Stimulated activated CD8-positive, alpha-beta memory T cell treated with anti-CD3 and anti-CD28 coated beads, Interleukin-7, amount 100 ng/mL, for 1 hour (primary cell): ENCODE measurements at places on chromosomes 1 and 21.

DNA sequence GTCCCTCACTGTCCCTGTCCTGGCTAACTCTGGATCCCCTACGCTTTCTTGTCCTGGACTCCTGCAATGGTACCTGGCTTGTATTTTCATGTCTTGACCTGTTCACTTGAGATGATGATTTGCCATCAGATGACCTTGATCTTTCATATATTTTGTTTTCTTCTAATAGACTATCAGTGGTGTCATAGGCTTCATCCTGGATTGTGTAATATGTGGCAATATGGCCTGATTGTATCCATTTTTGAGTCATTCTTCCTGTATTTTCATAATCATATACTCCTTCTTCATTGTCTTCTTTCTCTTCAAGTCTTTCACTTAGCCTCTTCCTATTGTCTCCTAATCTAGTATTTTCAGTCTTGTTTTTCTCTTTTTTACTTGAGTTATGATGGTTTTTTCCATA, 11.1 kb downstream of the FLG start:
- DNase-seq, result no peak

GRCh38 chr1:55359611-55360010, 144.4 kb upstream of the USP24 start:
- DNase-seq, result no peak

GRCh38 chr1:42000766-42001165, 82.0 kb upstream of the HIVEP3 start:
- no peak for DNase-seq

DNA sequence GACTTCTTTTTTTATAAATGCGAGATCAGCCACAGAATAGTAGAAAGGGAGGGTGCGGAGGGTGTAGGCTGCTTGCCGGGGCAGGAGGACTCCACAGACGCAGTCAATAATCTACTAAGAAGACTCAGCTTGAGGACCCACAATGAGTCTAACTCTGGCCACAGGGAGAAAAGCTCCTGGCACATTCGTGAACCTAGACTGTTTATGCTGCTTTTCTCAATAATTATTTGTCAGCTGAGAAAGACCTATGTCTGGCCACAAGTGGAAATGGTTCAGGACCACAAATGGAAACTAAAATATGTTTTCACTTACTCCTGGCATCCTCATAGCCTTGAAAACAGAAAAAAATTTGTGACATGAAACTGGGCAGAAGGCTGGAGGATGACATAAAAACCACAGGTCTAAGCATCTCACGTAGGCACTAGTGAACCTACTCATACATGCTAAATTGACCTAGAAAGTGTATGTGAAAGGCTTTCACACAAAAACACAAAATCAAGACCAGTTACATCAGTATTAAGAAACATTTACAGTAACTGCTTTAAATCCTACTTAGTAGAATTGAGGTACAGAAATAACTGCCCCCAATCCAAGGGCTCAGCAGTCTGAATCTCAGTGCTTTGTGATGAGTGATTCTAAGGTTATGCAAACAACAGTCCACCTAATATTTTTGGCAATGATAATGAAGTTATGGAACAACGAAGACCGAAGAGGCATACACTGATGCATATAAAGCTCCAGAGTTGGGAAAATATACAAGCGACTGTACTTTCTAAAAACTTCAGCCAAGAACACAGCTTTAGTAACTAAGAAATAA, 159.5 kb downstream of the SLC45A1 start:
- no peak for DNase-seq

DNA sequence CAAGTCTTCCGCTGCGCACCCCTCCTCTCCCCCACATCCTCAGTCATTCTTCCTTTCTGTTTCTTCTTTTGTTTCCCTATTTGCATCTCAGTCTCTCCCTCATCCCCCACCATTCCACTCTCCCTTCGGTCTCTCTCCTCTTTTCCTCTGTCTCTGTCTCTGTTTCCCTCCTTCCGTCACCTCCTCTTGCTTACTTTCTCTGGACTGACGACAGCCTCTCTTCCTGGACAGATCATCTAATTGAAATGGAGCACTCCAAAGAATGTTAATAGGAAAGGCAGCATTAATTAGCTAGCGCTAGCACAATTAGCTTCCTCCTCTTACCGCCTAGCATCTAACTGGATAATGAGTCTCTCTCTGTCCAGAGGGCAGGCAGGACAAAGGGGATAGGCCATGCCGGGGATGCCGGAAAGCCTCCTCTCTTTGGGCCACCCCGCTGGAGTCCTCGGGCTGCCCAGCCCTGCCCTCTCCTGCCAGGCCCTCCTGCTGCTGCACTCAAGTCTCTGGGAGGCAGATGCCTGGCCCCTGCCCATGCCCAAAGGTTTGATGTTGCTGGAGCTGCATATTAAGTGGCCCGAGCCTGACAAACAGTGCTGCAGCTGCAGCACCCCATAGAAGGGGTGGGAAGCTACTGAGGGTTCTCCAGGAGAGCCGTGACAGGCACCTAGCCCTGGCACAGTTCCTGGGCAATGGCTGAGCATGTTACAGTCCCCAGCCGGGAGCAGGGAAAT, 20.8 kb downstream of the DISP3 start:
- no peak for DNase-seq

- DNase-seq, result peak; percentile 13
Measured at GRCh38 chr1:207084701-207085180, 3.9 kb upstream of the C4BPB start.

DNA sequence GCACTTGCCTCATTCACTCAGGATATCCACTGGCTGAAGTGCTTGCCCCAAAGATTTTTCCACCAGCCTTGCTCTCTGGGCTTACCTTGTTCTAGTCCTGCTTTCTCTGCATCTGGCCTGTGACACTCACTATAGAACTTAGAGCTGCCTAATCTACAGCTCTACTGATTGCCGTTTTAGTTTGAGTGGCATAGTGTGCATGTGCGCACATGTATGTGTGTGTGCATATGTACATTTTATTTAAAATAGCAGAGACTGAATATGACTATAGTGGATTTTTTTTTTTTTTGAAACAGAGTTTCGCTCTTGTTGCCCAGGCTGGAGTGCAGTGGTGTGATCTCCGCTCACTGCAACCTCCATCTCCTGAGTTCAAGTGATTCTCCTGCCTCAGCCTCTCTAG, 92.0 kb upstream of the CCDC190 start:
- no peak for DNase-seq

DNA sequence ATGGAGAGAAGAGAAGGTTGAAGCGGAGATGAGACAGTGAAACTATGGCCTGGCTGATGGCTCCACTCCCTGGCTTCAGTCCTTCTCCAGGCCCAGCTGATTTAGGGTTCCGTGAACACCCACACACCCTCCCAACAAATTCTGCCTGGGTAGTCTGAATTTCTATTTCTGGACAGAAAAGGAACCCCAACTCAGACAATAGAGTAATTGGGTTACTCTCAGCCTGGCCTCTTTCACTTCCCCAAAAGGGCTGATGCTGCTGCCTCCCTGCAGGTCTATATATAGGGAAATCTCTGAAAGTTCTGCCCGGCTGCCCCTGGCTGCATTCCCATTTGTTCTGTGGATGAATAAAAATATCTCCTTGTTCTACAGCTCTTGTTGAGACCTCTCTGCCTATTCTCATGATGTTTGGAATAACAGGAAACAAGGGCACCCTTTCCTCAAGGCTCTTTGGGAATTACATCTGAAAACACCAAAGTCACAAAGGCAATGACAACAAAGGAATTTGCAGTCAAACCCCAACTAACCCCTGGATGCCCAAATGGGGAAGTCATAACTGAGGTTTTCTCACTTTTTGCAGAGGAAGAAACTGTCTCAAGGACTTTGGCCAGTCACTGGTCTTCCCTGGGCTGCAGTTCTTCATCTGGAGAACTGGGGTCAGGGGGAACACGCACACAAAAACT, 11.4 kb upstream of the ZSCAN20 start:
- no peak for DNase-seq

DNA sequence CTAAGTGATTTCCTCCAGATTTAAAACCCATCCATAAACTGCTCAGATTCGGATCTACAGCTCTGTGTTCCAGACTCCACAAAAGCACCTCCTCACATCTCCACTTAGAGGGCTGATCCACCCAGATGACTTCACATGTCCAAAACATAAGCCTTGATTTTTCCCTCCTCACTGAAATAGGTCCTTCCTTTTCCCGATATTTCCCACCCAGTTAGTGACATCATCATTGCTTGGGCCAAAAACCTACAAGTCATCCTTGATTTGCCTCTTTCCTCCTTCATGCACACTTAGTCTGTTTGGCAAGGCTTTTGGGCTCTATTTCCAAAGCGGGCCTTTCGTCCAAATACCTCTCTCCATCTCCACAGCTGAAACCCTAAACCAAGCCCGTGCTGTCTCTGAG, 32.3 kb downstream of the CCDC185 start:
- no peak for DNase-seq

DNA sequence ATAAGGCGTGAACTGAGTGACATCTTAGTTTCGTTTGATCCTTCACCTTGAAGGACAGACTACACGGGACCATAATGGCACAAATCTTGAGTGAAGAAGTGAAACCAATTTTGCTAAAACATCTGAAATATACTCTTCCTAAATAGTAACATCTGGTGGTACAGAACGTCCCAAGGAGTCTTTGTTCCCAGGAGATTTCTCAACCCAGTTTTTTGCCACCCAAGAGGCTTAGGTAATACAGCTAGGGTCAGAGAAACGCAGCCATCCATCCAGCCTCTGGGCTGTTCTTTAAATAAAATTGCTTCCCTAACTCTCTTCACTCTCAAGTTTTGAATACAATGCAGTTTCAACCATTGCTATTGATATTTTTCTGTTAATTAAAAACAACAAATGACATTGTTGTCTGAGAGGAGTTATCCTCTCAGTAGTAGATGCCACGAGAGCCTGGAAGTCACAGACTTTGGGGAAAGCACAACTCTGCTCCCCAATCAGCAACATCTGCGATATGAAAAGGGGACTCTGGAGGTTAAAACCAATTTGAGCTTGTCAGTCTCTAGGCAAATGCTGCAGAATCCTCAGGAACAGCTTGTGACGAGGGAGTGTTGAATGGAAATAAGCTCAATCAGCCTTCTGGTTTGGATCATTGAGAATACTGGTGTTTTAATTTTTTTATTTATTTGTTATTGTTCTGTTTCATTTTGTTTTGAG, 394.3 kb upstream of the ADGRL2 start:
- no peak for DNase-seq

- DNase-seq, result no peak
Measured at GRCh38 chr1:68963353-68963752, 466.5 kb upstream of the DEPDC1 start.

GRCh38 chr1:150183061-150183460, 33.3 kb downstream of the PLEKHO1 start:
- no peak for DNase-seq

- no peak for DNase-seq
Measured at GRCh38 chr21:46144464-46145070, 10.8 kb downstream of the FTCD start.

DNA sequence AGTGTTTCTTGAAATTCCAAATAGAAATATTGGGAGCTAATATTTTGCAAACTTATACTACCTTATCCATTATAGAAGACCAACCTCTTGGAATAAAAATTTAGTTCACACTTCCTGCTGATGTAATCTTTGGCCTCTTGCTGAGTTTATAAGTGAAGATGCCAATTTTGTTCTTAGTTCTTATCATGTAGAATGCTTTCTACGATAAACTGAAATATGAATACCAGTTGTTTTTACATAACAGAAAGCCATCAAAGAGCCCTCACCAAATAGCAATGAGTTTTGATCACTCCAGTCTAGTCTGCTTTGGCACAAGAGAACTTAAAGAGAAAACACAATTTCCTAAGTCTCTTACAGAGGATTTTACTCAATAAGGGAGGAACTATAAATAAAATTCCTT, 89.5 kb downstream of the DENND1B start:
- no peak for DNase-seq

GRCh38 chr1:25837262-25837875, 17.6 kb downstream of the MTFR1L start:
- DNase-seq, result no peak

DNA sequence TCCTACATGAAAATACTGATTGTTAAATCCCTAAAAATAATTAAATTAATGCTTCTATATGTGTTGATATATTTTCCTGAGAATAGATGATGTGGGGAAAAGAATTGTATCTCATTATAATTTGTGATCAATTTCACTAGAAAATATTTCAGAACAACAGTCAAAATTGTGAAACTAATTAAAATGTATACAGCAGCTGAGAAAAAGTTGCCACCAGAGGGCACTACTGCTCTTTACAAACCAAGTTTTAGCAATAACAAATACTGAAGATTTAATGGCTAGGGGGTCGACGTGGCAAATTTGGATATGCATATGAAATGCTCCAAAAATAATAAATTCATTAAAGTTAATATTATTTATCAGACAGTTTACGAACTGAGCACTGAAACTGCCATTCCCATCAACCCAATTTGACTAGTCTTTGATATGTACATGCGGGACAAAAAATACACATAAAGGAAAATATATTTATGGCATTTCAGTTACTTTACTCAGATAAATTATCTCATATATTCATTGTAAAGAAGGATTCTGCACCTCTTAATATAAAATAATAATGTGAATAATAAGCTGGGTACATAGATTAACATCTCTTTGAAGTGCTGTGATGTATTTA, 96.3 kb upstream of the TMPRSS15 start:
- no peak for DNase-seq

GRCh38 chr1:106304106-106304505, 752.4 kb upstream of the PRMT6 start:
- DNase-seq, result no peak

DNA sequence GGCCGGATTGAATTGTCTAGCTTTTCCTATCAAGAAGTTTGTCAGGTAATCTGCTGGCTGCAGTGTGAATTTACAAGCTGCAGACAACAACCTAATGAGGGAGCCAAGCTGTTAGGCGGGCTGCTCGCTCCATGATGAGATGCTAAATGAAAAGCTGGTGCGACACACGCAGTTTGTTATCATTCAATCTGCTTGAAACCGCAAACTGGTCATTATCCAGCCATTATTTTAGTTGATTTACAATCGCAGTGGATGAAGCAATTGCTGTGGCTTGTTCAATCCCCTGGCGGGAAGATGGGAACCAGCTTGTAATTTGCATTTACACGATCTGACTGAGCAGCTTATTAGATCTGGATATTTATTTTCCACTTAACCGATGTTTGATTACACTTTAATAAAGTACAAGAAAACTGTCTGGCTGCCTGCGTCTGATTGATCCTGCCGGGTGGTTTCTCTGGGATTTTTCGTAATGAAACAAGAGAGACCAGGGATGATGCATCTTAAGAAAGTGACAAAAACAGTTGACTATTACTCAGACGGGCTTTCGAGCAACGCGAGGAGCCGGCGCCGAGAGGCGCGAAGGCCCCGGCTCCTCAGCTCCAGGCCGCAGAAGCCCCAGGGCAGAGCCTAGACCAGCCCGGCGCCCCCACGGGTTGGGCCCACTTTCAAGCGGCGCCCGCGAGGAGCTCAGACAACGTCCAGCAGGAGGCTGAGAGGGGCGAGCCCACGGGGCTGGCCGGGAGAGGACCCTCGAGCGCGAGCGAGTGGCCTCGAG, 118.0 kb upstream of the BARHL2 start:
- DNase-seq, result no peak

- DNase-seq, result no peak
Measured at GRCh38 chr1:214029796-214030195, 42.0 kb downstream of the PROX1 start.

- no peak for DNase-seq
Measured at GRCh38 chr1:16969057-16969611, 11.3 kb downstream of the MFAP2 start.

- DNase-seq, result no peak
Measured at GRCh38 chr1:100010804-100011203, 41.0 kb downstream of the SLC35A3 start.
